ENCODE measurements at places on chromosomes 4 and X.
A peak's percentile ranks its signal among the peaks of the same experiment; 100 is the strongest.

GRCh38 chr4:46484881-46485280, 95.0 kb upstream of the GABRA2 start:
- DNase-seq, result no peak

- DNase-seq, result no peak
These were observed 308.1 kb downstream of the PTTG2 start for GRCh38 chr4:38268108-38268820.

- DNase-seq, result no peak
These were observed 15.2 kb upstream of the UVSSA start for GRCh38 chr4:1331591-1332353.

- DNase-seq, result no peak
These were observed 16.7 kb upstream of the AFAP1 start for GRCh38 chr4:7956270-7956808.

DNA sequence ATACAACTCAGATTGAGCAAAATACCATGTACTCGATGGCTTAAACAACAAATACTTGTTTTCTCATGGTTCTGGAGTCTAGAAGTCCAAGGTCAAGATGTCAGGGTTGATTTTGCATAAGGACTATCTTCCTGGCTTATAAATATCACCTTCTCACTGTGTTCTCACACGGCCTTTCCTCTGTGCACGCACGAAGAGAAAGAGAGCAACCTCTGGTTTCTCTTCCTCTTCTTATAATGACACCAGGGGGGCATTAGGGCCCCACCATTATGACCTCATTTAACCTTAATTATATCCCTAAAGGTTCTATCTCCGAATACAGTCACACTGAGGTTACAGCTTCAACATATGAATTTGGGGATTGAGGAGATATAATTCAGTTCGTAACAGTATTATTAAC, 504.0 kb downstream of the MAGEE1 start:
- DNase-seq, result no peak

- no peak for DNase-seq
These were observed 188.0 kb upstream of the RPL34 start for GRCh38 chr4:108432418-108432817.

DNA sequence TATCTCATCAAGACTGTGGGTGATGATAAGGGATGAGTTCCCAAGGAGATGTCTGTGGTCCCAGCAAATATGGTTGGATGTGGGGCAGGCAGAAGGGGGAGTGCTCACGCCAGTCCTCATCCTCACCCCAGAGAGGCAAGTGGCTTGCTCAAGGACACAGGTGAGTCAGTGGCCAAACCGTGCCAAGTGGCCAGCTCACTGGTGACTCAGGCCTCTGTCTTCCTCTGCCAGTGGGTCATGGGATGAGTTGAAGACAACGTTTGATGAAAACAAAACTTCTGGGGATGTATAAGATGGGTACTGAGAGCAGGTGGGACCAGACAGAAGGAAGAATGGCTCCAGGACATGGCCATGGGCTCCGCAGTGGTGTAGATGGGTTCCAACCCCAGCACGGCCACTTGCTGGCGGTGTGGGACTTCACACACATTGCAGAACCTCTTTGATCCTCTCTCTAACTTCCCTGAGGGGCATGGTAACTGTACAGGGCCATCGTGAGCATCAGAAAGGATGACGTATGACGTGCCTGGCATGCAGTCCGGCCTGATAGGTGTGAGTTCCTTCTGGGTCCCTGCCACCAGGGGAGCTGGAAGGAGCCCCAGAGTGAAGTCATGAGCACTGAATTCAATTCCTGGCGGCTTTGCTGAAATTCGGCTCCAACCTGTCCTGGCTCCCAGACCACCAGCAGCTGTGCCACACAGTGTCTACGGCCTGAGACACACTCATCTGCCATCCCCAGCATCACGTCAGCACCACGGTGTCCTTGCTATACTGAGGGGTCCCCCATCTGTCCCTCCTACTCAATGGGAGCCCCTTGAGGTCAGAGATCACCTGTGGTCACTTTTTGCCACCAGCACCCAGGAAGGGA, 41.3 kb upstream of the GPR78 start:
- DNase-seq, result no peak

- no peak for DNase-seq
These were observed 113.1 kb downstream of the ATP8A1 start for GRCh38 chr4:42543762-42544161.

- DNase-seq, result no peak
These were observed 128.5 kb downstream of the NFKB1 start for GRCh38 chr4:102629673-102630072.

DNA sequence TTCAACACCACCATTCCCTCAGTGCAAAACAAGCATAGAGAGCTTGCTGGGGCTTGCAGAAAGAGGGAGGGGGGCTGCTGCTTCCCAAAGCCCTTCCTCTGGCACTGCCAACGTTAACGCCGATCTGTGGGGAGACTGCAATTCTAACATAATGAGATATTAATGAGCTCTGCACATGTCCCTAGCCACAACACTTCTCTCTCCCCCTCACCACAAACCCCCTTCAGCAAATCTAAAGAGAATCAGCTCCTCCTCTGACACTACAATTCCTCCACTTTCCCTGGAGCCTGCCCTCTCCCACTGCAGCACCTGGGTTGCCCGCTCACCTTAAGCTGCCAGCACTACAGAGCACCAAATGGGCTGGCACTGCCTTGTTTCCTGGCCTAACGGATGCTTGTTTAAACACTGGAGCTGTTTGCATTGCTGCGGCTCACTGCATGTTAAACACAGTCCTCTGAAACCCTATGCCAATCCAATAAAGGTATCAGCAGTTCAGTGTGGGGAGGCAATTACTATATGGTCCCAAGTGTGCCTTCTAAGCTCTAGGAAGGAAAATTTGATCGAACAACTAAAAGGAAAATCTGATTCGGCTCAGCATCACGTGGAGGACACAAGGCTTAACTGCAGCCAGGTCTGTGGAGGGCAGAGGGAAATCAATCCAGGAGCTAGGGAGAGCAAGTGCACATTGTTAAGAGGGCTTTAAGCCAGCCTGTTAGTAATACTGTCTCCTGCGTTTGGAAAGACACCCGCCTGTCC, 232.4 kb downstream of the MAML3 start:
- DNase-seq, result no peak

GRCh38 chrX:19195243-19195610, 73.0 kb upstream of the ADGRG2 start:
- DNase-seq, result no peak

- DNase-seq, result no peak
These were observed 813 bp downstream of the TLR7 start for GRCh38 chrX:12867685-12868084.

- DNase-seq, result no peak
These were observed 862.2 kb downstream of the TRIML1 start for GRCh38 chr4:189001283-189001970.

DNA sequence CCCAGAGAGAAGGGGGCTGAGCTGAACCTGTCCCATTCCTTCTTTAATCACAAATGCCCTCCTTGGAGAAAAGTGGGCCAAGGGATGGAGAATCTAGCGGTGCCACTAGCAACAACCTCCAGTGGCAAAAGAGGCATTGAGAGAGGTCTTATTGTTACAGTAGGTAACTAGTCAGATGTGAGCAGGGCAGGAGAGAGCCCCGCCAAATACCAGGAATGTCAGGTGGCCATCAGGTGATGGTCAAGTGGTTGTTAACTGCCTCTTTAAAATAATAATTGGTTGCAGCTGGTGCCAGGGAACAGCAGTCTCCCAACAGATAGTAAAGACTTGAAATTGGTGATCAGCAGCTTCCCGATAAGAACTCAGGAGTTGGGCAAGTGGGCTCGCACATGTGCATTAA, 116.1 kb downstream of the EVC2 start:
- DNase-seq, result no peak

DNA sequence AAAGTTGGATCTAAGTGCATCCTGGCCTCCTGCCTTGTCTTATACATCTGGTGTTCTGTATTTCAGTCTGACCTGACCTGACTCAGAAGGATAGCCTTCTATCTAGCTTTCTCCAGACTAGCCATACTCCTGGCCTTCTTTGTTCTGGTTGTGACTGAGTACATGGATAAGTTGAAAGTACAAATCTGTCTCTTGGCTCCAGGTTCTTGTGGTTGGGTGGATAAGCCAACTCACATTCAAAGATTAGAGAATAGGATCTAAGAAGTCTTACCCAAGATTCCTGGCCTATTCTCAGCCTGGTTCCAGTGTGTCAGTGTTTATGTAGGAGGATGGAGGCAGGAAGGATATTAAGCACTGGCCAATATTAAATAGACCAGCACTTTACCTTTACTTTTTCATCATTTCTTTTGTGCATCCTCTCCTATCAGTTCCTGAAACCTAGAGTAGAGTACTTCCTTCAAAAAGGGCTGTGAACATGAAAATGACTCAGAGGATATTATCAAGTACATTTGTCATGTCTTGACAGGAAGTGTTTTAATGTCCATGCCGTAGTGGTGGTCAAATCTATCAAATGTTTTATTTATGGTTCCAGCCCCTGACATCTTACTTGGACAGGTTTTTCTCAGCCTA, 123.5 kb downstream of the IL15 start:
- DNase-seq, result no peak

- DNase-seq, result peak; percentile 20
These were observed 178.1 kb upstream of the LEF1 start for GRCh38 chr4:108346818-108347210.

- DNase-seq, result no peak
These were observed 627.4 kb upstream of the NDST4 start for GRCh38 chr4:115740806-115741205.

DNA sequence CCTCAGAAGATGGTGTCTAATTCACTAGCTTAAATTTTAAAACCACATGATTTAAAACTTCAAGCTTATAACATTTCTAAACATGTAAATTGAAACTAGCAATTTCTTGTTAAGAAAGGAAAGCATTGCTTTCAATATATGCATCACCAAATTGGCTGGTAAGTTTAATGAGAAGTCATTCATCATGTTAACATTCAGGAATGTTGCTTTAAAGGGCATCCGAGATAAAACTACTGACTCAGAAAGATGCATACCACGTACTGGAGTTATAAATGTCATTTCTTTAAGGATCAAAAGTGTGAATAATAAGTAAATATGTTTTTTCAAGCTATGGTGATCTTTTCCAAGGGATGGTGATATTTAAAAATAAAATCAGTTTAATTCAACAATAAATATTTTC, 83.3 kb upstream of the VCX2 start:
- DNase-seq, result no peak

DNA sequence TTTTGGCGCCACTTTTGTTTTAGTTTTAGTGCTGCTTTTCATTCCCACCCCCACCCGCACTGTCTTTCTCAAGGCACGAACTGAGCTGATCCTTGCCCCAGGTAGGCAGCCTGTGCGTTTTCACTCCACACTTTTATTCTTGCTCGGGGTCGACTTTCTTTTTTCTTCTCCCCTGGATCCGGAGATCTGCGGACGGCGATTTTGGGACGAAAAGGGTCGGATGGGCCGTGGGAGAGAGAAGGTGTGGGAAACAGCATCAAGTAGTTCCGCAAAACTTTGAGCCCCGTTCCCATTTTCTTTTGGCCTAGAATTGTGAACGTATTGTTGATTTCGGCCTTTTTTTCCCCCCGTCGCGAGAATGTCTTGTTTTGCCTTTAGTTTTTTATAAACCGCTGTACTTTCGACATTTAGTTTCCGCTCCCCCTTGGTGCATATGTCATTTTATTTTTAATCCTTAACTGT, 531 bp downstream of the STAG2 start:
- peak; percentile 23 for DNase-seq

- DNase-seq, result no peak
These were observed 50.2 kb downstream of the WDR44 start for GRCh38 chrX:118396113-118396512.

- no peak for DNase-seq
These were observed 217.5 kb downstream of the VEGFC start for GRCh38 chr4:176575141-176575730.

GRCh38 chr4:165379678-165380064, 863 bp downstream of the CPE start:
- no peak for DNase-seq

DNA sequence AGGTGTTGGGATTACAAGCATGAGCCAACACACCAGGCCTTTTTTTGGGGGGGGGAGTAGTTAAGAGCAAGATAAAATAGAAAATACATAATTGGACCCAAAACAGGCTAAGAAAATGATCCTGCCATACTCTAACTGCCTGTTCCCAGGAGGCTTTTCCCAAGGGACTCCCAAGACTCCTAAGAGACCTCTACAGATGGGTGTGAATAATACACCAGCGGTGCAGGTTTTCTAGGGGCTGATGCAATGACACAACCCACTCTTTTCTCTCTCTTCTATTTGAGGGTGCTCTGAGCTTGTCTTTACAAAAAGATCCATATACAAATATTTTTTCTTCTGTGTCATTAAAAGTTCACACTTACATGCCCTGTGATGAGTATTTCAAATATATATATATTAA, 116.9 kb downstream of the RASL11B start:
- no peak for DNase-seq

GRCh38 chr4:73740353-73740778, at the start of gene CXCL8:
TSS of gene CXCL8 (plus strand) at chr4:73740569. CDS start at chr4:73740659, 90 bp downstream.
- DNase-seq, result no peak

- no peak for DNase-seq
These were observed 12.8 kb upstream of the MBNL3 start for GRCh38 chrX:132501606-132502005.

DNA sequence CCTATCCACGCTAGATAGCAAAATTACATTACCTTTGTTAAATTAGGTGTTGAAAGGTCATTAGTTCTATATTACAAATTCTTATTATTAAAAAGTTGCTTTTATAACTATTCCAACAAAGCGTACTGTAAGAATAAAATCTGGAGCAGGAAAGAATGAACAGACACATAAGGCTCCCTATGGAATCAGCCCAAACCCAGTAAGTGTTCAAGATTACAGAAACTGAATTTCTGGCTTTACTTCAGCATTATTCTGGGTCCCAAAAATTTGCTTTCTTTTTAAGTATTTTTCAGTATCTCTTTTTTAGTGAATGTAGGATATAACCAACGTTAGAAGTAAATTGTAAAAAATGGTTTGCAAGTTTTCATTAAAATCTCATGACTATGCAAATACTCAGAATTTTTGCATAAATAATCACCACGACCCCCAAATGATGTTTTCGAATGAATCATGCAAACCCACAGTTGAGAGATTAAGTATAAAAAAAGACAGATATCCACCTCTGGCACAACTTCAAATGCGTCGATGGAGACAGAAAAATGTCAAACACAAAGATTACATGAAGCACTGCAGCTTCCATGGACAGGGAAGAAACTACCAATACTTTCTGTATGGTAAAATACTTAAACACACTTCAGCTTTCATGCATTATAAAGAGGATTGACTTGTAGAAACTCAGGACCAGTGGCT, 238.5 kb downstream of the RASL11B start:
- no peak for DNase-seq

DNA sequence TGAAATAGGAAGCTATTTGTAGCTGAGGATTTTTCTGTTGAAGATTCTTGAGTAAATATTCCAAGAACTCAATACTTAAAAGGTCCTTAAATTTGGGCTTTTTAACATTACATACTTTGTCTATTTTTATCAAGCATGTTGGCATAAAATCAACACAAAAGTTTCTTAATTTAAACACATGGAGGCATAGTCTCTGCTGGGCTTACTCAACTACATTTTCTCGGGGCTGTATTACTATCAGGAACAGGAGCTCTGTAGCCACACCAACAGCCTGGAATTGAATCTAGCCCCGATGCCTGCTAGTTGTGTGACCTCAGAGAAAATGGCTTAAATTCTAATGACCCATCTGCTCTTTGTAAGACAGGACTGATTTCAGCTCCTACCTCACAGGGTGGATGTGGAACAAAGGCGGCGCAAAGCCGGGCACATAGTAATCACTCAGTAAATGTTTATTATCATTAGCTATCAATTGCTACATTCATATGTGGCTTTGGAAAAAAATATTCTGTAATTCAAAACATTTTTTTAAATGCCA, 207.0 kb downstream of the NSUN7 start:
- DNase-seq, result no peak

- DNase-seq, result peak; percentile 7
These were observed 999.0 kb upstream of the ADGRL3 start for GRCh38 chr4:60201052-60201673.

All from CD4-positive, alpha-beta T cell treated with Interleukin-17A for 4 hours (primary cell).